D721Med (cell line): ENCODE measurements at places on chromosomes 7 and 10.

- DNase-seq, result no peak
These were observed 56.5 kb downstream of the LYZL1 start for GRCh38 chr10:29345144-29345909.

DNA sequence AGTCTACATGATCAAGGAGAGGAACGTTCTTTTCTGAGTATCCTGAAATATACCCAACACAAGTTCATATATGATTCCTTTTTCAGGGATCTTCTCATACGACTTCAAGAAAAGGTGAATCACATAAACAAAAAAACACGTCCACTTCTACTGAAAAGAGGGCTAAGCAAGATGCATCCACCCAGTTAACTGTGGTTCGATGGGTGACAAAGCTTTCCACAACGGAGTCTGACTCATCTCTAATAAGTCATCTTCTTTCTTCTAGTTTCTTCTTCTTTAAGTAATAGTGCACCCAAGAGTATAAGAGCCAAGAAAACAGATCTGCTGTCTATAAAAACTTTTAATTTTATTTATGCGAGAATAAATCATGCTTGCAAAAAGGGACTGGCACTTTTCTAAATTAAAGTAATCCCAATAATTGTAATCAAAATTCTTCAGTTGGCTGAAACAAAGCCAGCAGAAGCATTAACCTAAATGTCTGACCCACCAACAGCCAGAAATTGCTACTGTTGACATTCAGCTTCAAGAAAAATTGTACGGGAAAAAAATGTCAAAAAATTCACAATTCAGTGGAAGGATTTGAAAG is 146.9 kb upstream of the ANK3 start:
- no peak for DNase-seq

DNA sequence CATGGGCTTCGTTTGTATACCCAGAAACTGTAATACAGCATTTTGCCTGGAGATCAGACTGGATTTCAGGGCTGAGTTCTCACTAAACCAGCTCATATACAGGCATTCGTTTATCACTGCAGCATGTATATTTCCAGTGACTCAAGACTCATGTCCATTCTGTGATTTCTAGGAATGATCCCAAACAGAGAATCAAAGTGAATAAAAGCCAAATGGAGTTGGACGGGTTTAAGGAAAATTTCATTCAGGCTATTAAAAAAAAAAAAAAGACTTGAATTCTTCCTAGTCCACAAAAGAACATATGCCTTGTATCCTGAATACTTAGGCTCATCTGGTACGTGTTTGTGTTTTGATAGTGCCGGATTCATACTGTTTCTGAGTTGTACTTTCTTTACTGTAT is 46.8 kb downstream of the TET1 start:
- no peak for DNase-seq

GRCh38 chr7:117962366-117962994 is 89.2 kb upstream of the CTTNBP2 start:
- no peak for DNase-seq

DNA sequence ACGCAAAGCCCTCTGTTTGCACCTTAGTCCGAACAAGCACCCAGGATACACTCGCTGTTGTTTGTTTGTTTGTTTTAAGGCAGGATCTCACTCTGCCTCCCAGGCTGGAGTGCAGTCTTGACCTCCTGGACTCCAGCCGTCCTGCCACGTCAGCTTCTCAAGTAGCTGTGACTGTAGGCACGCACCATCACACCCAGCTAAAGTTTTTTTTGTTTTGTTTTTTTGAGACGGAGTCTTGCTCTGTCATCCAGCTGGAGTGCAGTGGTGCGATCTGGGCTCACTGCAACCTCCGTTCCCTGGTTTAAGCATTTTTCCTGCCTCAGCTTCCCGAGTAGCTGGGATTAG is 76.8 kb downstream of the CTBP2 start:
- no peak for DNase-seq

- DNase-seq, result no peak
These were observed 354.8 kb upstream of the SEMA3A start for GRCh38 chr7:84549409-84549808.

GRCh38 chr7:5636914-5637313 is 144.5 kb downstream of the RNF216 start:
- no peak for DNase-seq

GRCh38 chr7:28152594-28152993 is 28.0 kb downstream of the JAZF1 start:
- no peak for DNase-seq

DNA sequence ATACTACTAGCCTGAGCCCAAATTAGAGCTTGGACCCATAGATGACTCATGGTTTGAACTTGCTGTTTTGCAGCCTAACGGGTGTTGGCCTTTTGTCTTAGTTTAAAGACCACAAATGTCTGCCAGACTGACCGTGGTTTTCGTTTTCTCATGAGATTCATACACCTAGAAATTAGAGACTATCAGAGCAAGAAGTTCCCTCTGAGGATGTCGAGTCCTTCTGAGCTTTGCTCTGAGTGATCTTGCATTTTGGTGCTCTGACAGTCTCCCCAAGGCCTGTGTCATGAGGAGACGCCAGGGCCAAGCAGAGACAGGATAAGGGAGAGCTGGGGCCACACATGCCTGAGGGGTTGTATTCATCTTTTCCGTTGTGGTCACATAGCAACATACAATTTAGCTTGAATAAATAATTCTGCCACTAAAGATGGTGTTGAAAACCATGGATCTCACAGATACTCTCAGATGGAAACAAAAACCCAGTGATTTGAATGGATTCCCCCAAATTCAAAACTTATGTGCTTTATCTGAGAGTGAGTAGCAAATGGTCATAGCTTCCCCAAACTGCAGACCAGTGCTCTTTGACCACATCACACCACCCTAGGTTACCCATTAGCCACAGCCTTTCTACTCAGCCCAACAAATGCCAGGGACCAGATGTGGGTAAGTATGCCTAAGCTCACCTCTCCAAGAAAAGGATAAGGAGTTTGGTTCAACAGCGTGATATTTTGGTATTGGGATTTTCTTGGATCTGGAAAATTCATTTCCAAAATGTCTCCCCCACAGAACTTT is 762.0 kb upstream of the IGFBP3 start:
- no peak for DNase-seq
